ENCODE measurements at places on chromosomes 2 and 18. TPM values are rescaled to one million over a fixed set of nuclear protein-coding genes. Genes with fewer than 3 reads are reported as not detected.

Gene LGALSL
- total RNA-seq, result 0.84 TPM

Gene TGFA
- total RNA-seq, result 0.42 TPM

Gene AFF3
- 0.53 TPM for total RNA-seq

Gene AQP12B
- total RNA-seq, result not detected

- no peak for DNase-seq
Observed at GRCh38 chr2:223589901-223590300, 12.3 kb downstream of the SCG2 start.

Gene CTAGE1
- not detected for total RNA-seq

DNA sequence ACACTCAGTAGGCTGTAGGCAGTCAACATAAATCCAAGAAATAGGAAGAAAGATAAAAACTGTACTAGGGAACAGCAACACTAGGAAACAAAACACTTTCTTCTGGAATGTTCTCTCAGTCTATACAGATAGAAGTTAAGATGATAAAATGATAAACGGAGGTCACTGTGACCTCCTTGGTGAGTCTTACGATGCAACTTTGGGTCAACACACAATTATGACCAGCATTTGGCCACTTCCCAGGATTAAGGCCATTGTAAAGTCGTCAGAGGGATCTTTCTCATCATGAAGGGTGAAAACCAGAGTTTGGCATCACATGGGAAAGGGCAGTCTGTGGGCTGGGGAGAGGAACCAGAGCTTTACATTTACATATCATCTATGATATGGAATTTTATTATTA, 33.4 kb downstream of the LAMA3 start:
- DNase-seq, result no peak

Gene SPRED2
- 3.0 TPM for total RNA-seq

Gene TMX3
- total RNA-seq, result 46.6 TPM

Gene NOL4
- total RNA-seq, result not detected

Gene ALPG
- total RNA-seq, result not detected

DNA sequence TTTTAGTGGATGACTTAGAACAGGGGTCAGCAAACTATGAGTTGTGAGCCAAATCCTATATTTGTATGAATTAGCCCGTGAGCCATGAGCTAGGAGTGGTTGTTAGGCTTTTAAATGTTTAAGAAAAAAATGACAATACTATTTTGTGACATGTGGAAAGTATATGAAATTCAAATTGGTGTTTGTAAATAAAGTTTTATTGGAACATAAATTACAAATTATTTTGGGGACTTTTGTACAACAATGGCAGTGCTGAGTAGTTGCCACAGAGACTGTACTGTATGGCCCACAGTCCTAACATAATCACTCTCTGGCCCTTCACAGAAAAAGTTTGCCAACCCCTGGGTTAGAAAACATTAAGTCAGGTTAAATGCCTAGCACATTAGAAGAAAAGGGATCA, 26.1 kb downstream of the ADNP2 start:
- DNase-seq, result no peak

Gene RAPGEF4
- total RNA-seq, result not detected

Gene SLC40A1
- 2.7 TPM for total RNA-seq

Gene HOXD12
- not detected for total RNA-seq

DNA sequence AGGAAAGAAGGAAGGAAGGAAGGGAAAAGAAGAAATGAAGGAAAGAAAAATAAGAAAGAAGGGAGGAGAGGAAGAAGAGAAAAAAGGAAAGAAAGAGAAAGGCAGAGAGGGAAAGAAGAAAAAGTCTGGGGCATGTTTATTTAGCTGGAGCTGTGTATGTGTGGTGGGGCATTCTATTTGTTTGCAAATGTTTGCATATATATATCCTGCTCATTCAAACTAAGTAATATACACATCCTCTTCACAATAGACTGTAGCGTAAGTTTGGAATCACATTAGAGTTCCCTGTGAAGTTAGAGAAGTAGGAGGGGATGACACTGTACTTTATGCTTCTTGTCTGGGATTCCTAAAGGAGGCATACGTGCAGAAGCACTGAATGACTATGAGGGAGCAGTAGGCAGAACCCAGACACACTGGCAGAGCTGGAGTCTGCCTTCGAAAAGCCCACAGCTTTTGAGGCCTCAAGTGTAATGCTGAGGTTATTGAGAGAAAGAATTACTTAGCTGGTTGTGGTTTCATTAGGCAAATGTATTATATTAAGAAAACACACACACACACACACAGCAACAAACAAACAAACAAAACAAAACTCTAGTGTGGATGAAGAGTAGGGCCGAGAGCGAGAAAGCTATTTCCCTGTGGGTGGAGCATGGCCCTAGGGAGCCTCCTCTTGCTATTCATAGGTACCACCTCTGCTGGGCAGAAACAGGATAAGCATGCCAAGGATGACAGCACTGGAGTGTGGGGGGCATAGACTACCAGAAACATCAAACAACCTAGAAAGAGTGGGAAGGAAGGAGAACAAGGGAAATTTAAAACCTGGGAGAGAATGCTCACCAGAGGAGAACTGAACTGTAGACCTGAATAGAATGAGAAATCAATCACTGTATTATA, 905.1 kb upstream of the NXPH2 start:
- DNase-seq, result no peak

DNA sequence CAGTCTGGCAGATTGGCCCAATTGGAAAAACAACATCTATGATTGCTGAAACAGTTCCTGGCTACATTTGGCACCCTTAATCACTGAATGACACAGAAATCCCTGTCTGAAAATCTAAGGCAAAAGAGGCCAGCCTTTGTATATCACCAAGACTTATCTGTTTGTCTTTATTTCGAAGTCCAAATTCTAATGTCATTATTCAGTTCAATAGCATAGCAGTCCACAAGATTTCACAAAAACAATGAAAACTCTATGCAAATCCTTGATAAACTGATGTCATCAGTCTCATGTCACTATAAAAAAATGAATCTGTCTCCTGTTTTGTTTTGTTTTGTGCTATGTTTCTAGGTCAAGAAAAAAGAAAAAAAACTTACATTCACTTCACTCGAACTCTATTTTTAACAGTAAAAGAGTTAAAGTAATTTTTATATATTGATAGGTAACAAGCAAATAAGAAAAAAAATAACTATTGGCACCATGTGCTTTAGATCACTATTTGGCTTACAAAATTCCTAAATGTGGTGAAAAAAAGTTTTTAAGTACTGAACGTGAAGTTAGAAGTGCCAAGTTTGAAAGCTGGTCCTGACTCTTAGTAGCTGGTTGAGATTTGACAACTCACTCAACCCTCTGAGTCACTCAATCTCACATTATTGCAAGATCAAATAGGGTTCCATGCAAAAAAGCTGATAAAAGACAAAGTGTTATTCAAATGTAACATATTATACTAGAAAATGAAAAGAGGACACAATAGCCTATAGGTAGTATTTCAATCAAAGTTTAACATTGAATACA, 359.3 kb downstream of the IRS1 start:
- no peak for DNase-seq

DNA sequence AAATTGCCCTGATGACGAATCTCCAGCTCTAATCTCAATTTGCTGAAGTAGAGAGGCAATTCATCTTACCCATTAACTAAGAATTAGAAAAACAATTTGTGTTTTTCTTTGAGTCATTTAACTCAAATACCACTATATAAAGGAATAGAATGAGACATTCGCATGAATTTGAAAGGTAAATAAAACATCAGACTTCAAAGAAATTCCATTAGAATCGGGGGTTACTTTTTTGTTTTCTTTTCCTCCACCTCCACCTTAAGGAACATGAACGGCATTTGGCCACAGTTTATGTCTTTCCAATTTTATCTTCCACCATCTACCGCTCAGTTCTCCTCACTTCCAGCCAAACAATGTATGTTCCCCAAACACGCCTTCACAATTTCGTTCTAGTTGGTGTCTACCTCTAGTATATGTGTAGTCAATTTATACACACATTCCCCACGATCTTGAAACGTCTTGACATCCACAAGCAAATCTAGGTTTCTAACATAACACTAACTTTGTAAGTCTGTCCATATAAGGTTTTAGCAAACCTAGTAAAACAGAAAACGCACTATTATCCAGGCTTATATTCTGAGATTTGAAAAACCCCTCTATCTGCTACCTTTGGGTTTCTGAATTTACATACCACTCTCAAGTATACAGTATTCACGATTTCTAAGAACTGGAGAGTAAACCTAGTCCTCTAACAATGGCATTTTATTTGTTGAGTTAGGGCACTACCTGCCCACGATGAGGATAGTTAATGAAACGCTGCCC, 1.2 kb upstream of the SMCHD1 start:
- DNase-seq, result no peak

DNA sequence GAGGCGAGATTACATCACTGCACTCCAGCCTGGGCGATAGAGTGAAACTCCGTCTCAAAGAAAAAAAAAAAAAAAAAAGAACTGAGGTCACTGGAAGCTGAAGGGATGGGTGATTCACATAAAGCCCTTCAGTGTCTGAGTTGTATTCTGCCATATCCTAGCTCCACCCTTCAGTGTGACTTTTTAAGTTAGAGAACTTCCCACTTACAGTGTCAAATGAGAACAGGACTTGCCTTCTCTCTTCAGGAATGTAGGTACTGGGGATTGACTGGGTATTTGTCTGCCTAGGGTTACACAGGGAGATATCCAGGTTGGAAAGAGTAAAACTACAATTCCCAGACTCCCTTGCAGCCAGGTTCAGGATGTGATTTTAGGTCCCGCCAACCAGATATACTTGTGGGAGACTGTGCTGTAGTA, 37.9 kb downstream of the EHD3 start:
- no peak for DNase-seq

Gene CRYGD
- not detected for total RNA-seq

GRCh38 chr2:156452971-156453370, 16.8 kb downstream of the GPD2 start:
- DNase-seq, result no peak

DNA sequence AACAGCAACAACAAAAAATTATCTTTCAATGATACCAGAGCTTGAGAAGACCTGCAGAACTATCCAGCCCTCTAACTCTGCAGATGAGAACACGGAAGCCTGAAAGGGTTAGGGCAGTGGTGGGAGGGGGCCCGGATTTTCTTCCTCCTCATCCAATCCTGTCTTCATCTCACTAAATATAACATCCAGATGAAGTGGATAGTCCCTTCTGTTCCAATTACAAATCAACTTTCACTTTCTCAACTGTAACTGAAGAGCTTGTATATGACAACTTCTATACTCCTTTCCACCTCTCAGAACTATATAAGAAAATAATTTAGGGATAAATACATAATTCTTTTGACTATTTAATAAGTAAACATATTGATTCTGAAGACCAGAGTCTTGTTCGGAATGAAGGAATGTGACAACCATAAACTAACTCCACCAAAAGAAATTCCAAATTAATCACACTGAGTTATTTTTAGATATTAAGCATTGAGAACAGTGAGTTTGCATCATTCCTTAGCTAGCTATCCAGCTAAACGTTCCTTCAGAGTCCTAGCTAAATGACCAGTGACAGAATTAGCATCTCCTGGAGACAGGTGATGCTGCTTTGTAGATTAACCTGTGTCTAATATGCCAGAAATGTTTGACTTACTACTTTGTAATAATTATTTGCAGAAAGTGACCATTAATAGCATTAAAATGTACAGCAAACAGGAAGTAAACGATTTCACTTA, 32.7 kb downstream of the SFT2D3 start:
- no peak for DNase-seq

Gene GATA6
- total RNA-seq, result 0.11 TPM

Gene CHMP3
- 51.7 TPM for total RNA-seq

DNA sequence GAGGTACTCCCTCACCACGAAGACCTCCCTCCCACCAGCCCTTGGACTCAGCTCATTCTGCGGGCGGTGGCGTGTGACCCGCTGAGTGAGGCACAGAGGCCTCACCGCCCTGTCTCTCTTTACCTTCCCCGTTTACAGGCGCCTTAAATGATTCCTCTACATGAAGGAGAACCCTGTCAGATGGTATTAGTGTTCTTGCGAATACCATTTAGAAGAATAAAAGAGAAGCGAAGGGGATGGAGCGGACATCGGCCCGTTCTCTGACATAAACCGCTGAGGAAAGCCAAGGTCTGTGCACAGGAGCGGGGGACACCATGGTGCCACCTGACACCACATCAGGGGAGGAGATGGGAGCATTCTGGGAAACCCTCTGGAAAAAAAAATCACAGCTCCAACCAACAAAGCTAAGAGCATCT, 179.8 kb downstream of the HDAC4 start:
- no peak for DNase-seq

DNA sequence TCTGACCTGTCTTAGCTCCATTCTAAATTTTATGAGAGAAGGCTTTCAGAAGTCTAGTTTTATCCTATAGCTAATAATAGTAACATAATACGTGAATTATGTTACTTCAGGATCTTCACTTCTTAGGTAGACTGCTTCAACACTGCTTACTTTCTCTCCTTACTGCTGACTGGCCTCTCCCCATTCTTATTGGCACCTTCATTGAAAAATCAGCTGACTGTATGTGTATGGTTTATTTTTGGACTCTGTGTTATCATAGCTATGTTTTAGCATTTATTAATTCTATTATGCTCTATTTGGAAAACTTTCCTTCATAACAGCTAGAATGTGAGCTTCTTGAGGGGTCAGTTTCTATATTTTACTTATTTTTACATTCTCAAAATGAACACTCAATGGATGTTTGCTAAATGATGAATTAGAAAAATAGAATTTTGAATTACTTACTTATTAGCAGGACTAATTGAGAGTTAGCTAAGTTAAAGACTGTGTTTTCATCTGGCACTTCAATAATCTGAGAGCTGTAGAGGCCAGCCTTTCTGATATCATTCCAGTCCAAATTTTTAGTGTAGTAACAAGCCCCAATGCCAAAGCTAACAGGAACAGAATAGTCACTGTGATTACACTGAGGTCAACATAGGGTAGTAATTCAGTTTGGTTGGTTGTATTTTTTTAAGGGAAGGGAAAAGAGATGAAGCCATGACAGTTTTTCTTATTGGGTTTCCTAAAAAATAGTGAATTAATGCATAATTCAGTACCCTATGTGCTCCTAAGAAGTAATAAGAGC, 92.3 kb downstream of the TTC27 start:
- DNase-seq, result no peak

DNA sequence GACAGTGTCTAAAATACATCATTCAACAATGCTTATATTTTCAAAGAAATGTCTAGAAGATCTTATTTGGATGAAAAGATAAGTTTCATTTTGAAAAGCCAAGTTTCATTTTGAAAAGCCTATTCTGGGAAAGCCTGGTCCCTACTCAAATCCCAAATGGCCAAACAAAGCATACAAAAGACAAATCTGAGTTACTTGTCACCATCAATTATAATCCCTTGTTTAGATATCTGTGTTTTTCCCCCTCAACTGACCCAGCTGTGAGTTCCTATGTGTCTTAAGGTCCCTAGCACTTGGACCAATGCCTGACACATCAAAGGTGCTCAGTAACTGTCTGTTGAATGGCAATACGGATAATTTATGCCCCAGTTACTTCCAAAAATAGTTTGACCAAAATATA, 52.3 kb upstream of the THOC1 start:
- DNase-seq, result no peak

DNA sequence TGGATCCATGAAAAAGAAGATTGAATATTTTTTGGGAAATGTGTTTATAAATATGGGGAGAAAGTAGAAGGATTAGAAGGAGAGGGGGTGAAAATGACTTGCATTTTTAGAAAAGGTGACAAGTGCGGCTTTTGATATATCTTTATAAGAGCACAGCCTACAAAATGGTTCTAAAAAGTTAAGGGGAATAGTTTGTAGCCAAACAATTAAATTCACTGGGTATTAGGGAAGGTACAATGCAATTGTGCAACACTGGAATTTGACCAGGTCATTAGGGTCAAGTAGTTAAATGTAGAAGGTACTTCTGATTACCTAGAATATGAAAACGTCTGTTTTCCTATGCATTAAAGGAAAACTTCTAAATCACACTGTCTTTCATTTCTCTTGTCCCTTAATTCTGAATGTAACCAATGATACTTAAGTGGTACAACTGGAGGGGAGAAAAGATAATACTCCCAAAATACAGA, 44.5 kb upstream of the SERTAD2 start:
- no peak for DNase-seq
